ENCODE measurements at places on chromosomes 7 and 10.

GRCh38 chr7:2830609-2831376 lies 13.3 kb downstream of the GNA12 start:
- no peak for DNase-seq

- no peak for DNase-seq
These were observed at the start of gene GSDME for GRCh38 chr7:24757353-24758275. GSDME (minus strand) TSS chr7:24757464; CDS start chr7:24749774, 7,690 bp downstream.

GRCh38 chr10:50937230-50937907 lies 51.9 kb upstream of the A1CF start:
- no peak for DNase-seq

DNA sequence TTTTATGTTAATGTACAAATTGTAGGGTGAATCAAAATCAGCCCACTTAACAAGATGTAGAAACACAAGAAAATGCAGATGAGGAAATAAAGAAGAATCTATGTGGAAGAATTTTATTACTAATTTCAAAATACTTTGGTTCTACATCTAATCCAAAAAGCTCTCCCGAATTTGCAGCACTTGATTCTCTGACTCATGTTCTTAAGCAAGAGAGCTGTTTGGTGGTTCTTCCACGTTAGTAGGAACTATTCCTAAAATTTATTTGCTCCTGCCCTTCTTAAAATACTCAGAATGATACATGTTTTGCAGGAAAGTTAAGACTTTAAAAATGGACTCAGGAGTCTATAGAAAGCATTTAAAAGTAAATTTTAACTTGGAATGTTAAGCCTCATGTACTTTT lies 91.8 kb downstream of the ZMYND11 start:
- DNase-seq = no peak

GRCh38 chr10:93670372-93670771 lies 32.0 kb downstream of the FRA10AC1 start:
- no peak for DNase-seq

GRCh38 chr7:142355328-142355727 lies 97.5 kb upstream of the PRSS58 start:
- no peak for DNase-seq

GRCh38 chr10:55631071-55631654 lies 729.9 kb downstream of the ZWINT start:
- DNase-seq = no peak

- no peak for DNase-seq
These were observed 56.4 kb upstream of the ANKRD1 start for GRCh38 chr10:90977162-90977854.
